Cortex of kidney (tissue), 1 donor: ENCODE measurements at places on chromosomes 7 and 10.

- no peak for DNase-seq
Observed at GRCh38 chr7:41576166-41576565, 126.7 kb downstream of the INHBA start.

DNA sequence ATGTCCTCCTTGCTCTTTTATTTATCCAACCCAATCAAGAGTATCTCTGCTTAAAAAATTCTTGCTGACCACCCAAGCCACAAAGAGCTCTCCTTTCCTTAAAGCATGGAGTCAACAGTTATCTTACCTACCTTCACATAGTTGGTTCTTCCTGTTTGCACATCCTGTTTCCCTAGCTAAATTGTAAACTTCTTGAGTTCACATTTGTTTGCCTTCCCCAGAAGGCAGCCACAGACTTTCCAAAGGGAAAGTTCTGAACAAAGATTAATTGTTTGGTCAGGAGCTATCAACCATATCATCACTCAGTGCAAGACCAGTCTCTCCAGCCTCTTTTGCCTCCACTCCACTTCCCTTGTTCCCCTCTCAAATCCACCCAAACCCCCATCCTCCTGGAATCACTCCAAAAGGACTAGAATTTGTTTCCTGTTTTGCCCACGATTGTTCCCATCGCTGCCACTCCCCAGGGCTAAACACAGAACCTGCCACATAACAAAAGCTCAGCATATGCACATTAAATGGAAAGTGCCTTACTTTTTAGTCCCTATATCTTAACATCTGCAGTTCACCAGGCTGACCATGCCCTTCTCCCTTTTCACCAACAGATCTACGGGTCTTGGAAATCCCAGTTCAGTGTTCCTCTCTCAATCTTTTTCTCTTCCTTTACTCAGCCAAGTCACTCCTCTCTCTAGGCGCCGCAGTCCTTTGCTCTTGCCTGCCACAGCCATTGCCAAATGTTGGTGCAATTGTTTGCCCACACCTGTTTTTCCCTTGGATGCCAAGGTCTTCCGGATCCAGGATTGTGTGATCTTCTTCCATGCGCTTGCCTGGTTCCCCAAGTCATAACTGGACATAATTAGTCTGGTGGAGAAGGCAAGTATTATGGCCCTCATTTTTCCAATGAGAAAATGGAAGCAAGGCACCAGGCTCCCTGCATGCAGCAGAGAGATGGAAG is 265.5 kb downstream of the KCNMA1 start:
- no peak for DNase-seq

DNA sequence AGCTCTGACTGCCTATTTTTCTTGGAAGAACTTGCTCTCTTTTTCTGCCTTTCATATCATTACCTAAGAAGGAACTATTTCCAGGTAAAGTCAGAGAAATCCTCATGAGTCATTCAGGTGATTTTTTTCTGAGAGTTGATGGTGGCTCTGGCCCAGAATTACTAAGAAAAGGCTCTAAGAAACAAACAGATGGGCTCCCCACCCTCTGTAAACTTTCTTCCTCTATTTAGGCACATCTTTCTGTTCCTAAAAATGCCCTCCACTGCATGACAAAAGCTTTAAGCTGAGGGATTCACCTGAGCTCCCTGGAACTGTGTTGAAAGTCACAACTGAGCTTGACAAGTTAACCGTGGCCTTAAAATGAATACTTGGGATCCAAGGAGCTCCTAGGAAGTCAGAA is 1.6 kb downstream of the OLAH start:
- no peak for DNase-seq

GRCh38 chr10:123743441-123744223 is 77.5 kb downstream of the GPR26 start:
- no peak for DNase-seq

GRCh38 chr7:2667843-2668242 is 20.2 kb upstream of the AMZ1 start:
- DNase-seq, result no peak

DNA sequence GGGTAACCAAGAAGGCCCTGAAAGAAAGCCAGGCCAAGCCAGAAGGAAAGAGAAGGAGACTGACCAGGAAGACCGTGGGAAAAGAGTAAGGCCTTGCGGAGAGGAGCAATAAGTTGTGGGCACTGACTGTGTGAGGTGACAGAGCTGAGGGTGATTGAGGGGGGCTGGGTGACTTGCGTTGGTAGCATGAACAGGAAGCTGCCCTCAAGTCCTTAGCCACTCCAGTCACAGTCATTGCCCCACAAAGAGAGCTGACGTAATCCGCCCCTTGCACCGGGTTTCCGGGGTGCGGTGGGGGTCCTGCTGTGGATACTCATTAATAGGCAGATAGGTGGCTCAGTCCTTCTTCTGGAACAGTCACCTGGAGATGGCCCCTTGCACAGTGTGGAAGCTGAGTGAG is 16.1 kb upstream of the DMBT1 start:
- no peak for DNase-seq

GRCh38 chr10:122316224-122316884 is 45.3 kb downstream of the BTBD16 start:
- DNase-seq, result no peak

DNA sequence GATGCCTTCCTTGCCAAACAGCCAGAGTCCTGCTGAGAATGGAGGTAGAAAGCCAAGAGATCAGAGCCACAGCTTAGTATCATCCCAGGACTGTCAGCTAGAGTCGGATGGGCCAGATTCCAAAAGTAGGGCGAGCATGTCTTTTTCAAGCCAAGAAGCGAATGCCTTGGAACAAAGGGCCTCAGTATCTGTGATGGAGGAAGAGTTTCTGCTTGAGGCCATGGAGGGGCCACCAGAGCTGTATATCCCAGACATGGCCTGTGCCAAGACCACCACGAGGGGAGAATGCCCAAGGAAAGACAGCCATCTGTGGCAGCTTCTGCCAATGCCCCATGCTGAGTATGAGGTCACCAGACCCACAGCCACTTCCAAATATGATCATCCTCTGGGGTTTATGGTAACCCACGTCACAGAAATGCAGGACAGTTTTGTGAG is 44.3 kb upstream of the PPP1R17 start:
- no peak for DNase-seq

DNA sequence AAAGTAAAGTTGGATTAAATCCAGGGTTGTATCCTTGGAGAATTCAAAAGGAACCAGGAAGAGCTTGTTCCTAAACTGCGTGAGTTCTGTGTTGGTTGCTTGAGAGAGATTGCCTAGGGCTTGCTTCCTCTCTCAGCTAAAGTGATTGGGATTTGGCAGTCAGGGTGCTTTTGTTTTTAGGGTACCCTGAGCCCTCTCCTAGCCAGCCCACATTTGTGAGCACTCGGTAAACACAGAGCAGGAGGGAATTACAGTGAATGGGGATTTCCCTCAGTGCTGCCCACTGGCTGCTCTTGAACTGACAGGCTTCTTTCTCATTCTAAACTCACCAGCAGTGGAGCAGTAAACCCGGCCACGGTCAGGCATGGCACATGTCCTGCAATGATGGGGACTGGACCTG is 146.9 kb downstream of the TPST1 start:
- DNase-seq, result no peak

DNA sequence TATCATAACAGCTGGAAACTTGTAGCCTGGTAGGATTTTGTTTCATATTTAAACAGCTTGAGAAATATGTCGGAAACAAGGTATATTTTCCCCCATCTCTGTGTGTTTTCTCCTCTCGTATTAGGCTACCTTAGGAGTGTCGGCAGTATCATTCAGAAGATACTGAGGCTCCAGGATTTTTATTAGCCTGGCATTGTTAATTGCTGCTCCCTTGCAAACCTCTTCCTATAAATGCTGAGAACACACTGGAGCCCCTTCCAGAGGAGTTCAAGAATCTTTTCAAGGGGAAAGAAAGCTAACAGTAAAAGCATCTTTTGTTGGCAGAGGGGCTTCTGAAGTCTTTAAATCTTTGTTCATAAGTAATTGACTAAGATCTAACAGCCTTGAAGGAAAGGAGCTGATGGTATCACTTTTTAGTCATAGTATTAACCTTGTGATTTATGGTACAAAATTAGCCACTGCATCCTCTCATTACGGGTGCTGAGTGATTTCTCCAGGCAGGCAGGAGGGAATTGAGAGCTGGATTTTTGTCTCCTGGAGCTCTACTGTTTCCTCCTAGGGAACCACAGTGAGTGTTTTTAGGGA is 998.7 kb downstream of the LRMDA start:
- no peak for DNase-seq

DNA sequence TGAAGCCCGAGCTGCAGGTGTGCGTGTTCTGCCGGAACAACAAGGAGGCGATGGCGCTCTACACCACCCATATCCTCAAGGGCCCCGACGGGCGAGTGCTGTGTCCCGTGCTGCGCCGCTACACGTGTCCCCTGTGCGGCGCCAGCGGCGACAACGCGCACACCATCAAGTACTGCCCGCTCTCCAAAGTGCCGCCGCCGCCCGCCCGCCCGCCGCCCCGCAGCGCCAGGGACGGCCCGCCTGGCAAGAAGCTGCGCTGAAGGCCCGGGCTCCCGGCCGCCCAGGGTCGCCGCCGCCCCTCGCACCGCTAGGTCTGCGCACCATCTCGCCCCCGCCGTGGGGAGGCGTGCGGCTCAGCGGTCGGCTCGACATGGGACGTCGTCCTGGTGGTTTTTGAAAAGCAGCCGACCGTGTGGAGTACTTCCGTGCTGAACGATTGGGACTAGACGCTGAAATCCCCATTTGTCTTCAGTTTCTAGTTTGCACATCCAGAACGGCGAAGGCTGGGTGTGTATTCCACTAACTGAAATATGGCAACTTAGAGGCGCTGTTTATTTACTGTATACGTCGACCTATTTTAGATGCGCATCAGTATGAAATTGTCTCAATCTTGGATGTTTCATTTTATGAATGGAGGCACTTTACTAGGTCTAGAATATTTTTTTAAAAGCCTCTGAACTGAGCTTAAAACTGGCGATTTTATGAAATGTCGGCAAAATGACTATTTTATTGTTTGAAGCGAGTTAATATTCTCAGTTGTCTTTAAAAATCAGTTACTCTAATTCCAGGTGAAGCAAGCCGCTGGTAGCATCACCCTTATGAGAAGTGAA is 1.1 kb downstream of the NANOS1 start:
- DNase-seq, result no peak

GRCh38 chr7:6705959-6706665 is 635 bp downstream of the ZNF12 start:
- DNase-seq, result no peak

DNA sequence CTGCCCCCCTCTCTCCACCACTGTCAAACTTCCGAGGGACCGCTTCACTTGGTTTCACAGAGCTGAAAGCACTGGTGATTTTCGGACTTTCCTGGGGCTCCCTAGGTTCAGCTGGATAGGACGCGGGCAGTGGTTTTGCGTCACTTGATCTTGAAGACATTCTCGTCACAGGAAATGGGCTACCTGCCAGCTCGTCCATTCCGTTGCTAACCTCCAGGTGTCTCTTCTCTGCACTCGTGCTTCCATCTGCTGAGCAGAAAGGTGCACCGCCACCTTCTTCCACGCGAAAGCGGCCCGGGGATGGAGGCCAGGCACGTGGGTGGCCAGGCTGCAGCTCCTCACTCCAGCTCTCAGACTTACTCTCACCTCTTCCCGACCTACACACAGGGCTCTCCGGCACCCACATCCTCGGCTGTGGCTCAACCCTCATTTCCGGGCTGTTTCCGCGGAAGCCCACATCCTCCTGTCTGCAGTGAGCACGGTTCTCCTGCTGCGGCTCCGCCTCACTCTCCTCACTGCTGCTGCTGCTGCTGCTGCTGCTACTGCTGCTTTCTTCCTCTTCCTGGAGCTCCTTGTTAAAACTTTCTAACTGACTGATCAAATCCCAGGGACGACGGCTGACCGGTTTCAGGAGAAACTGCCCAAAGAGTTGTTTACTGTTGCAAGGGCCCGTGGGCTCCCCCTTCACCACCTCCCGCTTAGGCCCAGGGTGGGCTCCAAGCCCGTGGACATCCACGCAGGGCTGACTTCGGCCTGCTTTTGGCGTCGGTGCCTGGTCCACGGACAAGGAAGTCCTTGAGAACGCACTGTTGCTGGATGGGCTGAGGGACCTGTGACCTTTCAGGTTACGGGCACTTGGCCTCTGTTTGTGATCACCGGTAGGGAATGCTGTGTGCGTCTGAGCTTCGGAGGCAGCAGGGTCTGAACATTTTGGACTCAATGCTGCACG is 32.1 kb downstream of the JCAD start:
- no peak for DNase-seq

DNA sequence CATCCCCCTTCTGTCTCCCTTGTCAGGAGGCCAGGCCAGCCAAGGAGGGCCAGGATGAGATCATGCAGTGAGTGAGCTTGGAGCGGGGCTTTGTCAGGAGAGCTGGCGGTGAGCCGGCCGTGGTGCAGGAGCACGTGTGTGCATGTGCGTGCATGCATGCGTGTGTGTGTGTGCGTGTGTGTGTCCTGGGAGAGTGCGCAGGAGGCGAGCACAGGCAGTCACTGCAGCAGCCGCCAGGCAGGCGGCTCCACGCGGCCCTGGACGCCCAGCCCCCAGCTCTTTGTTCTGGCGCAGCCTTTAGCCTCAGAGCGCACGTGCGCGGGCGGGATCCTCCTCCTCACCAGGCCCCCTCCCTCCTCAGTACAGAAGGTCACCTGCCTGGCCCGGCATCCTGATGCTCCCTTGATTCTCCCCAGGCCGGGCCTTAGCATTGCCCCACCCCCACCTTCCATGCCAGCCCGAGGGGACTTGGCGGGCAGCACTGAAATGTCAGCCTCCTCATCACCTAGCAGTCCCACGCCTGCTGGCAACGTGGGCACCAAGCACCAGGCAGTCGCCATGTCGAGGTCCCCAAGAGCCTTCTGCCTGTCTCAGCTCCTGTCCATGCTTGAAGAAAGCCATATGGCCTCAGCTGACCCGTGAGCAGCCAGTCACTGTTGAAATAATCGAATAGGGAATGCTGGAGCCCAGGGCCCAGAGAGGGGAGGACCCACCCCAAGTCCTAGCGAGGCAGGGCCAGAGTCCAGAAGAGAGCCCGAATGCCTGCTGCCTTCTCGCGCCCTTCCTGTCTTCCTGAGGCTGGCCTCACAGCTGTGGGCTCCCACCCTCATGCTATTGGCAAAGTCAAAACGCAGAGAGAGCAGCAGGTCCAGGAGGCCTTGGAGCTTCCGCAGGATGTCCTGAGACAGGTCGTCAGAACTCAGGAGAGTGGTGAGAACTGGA is 125.9 kb upstream of the PPIF start:
- no peak for DNase-seq

- no peak for DNase-seq
Observed at GRCh38 chr10:49056356-49056755, 59.0 kb downstream of the VSTM4 start.

- DNase-seq, result no peak
Observed at GRCh38 chr7:26090927-26091519, 61.0 kb upstream of the NFE2L3 start.

DNA sequence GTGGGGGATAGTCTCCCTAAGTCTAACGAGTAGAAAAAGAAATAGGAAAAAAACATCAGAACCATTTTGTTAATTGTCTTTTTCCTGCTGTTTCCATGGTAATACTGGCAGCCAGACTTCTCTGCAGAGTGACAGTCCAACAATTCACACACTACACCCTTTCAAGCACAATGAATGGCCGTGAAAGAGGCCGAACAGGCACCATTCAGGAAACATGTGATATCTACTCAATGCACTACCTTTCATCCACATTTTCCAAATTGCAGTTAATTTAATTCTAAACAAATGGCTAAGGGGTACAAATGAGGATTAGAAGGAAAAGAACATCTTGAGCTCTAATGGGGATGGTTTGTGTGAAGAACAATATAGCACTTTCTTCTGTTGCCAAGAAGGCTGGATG is 358.5 kb upstream of the ANKRD30A start:
- DNase-seq, result no peak
